ENCODE measurements at places on chromosomes 11 and 22.

DNA sequence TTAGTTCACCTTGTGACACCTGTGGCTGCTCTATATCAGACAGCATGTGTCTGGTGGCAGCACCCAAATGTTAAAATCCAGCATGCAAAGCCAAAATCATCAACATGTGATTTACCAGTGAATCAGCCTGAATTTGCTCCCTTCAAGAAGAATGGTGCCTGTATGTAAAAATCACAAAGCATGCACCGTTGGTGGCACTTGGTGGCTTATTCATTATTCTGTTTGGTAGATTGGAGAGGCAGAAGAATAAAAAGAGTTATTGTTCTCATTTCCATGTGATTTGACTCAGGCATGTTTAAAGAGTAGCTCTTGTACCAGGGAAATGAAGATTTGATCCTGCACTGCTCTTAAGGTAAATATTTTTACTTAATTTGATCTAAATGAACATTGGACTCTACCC lies 143.9 kb upstream of the MPPED2 start:
- no peak for DNase-seq

- DNase-seq: no peak
Observed at GRCh38 chr11:31996159-31996881, 94.6 kb upstream of the RCN1 start.

- no peak for DNase-seq
Observed at GRCh38 chr11:76704171-76704948, 33.8 kb upstream of the LRRC32 start.

DNA sequence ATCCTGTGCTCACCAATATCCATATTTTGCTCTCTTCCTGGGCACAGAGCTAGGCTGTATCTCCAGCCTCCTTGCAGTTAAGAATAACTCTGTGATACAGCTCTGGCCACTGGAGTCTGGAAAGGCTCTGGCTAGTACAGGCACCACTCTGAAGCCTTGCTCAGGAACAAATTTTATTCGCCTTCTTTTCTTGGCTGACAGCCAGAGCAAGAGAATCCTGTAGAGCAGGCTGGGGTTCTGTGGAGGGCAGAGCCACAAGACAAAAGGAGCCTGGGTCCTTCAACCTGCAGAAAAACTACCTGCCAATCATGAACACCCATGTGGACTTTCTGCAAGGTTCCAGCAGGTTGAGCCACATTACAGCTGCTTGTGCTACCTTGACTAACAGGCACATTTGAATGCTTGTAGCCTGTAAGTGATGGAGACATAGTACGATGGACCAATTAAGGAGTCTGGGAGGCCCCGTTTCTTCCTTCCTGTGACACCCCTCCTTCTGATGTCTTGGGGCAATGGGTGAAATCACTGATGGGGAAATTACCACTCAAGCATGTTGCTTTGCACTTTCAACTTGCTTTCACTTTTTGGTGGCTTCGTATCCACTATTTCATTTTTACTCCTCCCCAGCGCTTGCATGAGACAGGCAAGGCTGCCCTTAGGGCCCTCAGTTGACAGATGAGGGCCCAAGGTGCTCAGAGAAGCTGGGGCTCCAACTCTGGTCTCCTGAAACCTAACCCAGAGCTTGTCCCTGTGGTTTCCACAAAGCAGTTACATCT lies 267.2 kb upstream of the SYN3 start:
- DNase-seq: no peak

GRCh38 chr11:119652907-119653659 lies 75.9 kb downstream of the NECTIN1 start:
- DNase-seq: no peak

DNA sequence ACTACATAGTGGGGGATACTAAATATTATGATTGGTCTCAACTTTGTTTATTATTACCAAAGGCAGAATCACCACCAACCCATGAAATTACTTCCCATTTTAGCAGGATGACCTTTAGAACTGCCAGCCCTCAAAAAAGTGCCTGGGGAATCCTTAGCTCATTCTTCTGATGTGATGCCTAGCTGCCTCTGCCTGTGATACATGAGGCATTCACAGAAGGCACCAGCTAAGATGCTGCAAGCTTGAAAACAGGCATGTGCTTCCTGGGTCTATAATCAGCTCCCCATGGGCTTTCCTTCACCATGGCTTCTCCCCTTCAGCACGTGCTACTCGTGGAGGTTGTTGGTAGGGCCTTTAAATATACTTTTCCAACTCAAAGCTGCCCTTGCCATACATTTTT lies 50.4 kb upstream of the ARHGAP20 start:
- DNase-seq: no peak

Measured in NCI-H774 (cell line).